ENCODE measurements at places on chromosomes 7 and 10. TPM values are rescaled to one million over a fixed set of nuclear protein-coding genes. Genes with fewer than 3 reads are reported as not detected.

Gene RTKN2
- 1.4 TPM for total RNA-seq

Gene TMEM236
- total RNA-seq, result 0.12 TPM

Gene GHRHR
- not detected for total RNA-seq

Gene UBE2D1
- total RNA-seq, result 23.0 TPM

Gene CDC123
- 133 TPM for total RNA-seq

Gene CPA1
- not detected for total RNA-seq

Gene ADAM12
- 5.7 TPM for total RNA-seq

Gene SFTPD
- 0.48 TPM for total RNA-seq

Gene KLF14
- not detected for total RNA-seq

Gene NKX2-3
- total RNA-seq, result not detected

Gene AKR1C3
- total RNA-seq, result 1,248 TPM

Gene CTAGE6
- total RNA-seq, result not detected

Gene SCART1
- 0.26 TPM for total RNA-seq

Gene VSTM4
- 0.50 TPM for total RNA-seq

Gene UCMA
- total RNA-seq, result not detected

Gene LRGUK
- total RNA-seq, result 0.30 TPM

Gene IDI2
- total RNA-seq, result not detected

Gene ELFN1
- total RNA-seq, result 0.55 TPM

Gene ACHE
- 2.0 TPM for total RNA-seq

Gene FAM13C
- not detected for total RNA-seq

Gene SEMA3D
- total RNA-seq, result 0.05 TPM

Gene PRR15
- total RNA-seq, result 1.3 TPM

Gene BTBD16
- total RNA-seq, result 0.52 TPM

Gene FBXO24
- total RNA-seq, result 0.14 TPM

Gene FAM237B
- total RNA-seq, result not detected

Gene ADCYAP1R1
- 0.05 TPM for total RNA-seq

Gene TRPV5
- total RNA-seq, result not detected

Gene CH25H
- total RNA-seq, result 0.09 TPM

Gene AOC1
- not detected for total RNA-seq

Gene GPR26
- total RNA-seq, result not detected

Gene GBX1
- total RNA-seq, result not detected

Gene SPDYE11
- not detected for total RNA-seq

Gene LANCL2
- total RNA-seq, result 14.2 TPM

Gene FGL2
- not detected for total RNA-seq

Gene GDF2
- total RNA-seq, result not detected

Gene AKR1C4
- 0.37 TPM for total RNA-seq

Gene CYP2C19
- total RNA-seq, result 0.02 TPM

Gene SUGCT
- total RNA-seq, result 1.5 TPM

Gene GPR158
- total RNA-seq, result not detected

Gene DNAH11
- 0.05 TPM for total RNA-seq

Gene EFCAB10
- 3.6 TPM for total RNA-seq

Gene CCL24
- not detected for total RNA-seq

Gene ECHDC3
- total RNA-seq, result 10.1 TPM

Gene DYDC2
- total RNA-seq, result 0.06 TPM

Gene ALOX5
- 0.22 TPM for total RNA-seq

Gene NANOS1
- total RNA-seq, result 2.2 TPM

Gene PLXNA4
- total RNA-seq, result 1.5 TPM
